Effector memory CD8-positive, alpha-beta T cell (primary cell): ENCODE measurements at places on chromosomes 7 and 10.

- no peaks in the 10 kb centered on the region for H3K27me3 ChIP-seq
- no peaks in the 10 kb centered on the region for H3K4me1 ChIP-seq
- no peak overlapping the region for H3K27ac ChIP-seq
- no peaks in the 10 kb centered on the region for H3K36me3 ChIP-seq
- DNase-seq = no peak
- no peak overlapping the region for H3K4me3 ChIP-seq
These were observed 146.3 kb downstream of the MALRD1 start for GRCh38 chr10:19194866-19195265.

- no peaks in the 10 kb centered on the region for H3K27me3 ChIP-seq
- H3K36me3 ChIP-seq = peaks cover 2% of the 10 kb centered on the region
- no peak overlapping the region for H3K4me3 ChIP-seq
- H3K27ac ChIP-seq = peak overlapping the region; percentile 62
- peaks cover 53% of the 10 kb centered on the region for H3K4me1 ChIP-seq
- no peak for DNase-seq
These were observed 5.9 kb downstream of the VPS41 start for GRCh38 chr7:38903057-38903456.

DNA sequence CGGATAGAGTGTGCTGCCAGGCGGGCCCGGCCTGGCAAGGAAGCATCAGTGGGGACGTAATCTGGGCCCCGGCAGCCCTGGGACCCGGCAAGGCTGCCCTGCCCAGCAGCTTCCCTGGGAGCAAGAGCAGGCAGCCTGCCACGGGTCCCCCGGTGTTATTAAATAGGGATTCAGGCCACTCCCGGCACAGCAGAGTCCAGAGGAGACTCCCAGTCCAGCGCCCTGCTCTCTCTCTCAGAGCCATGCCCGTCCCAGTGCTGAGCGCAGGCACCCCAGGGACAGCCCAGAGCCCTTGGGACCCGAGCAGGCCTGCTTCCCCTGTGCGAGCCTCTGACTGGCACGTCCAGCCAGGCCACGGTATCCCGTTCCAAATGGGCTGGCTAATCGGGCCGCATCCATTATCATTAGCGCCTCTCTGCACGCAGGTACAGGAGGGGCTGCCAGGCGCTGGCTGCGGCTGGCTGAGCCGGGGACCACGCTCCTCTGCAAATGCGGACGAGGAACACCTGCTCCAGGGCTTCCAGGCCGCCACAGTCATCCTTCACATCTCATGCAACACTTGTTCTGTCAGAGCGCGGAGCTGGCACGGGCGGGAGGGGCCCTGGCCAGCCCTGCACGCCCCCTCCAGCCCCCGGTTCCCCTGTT, 344.2 kb upstream of the MKI67 start:
- no peak overlapping the region for H3K4me3 ChIP-seq
- peaks cover 2% of the 10 kb centered on the region for H3K36me3 ChIP-seq
- DNase-seq = no peak
- H3K4me1 ChIP-seq = no peaks in the 10 kb centered on the region
- no peaks in the 10 kb centered on the region for H3K27me3 ChIP-seq

DNA sequence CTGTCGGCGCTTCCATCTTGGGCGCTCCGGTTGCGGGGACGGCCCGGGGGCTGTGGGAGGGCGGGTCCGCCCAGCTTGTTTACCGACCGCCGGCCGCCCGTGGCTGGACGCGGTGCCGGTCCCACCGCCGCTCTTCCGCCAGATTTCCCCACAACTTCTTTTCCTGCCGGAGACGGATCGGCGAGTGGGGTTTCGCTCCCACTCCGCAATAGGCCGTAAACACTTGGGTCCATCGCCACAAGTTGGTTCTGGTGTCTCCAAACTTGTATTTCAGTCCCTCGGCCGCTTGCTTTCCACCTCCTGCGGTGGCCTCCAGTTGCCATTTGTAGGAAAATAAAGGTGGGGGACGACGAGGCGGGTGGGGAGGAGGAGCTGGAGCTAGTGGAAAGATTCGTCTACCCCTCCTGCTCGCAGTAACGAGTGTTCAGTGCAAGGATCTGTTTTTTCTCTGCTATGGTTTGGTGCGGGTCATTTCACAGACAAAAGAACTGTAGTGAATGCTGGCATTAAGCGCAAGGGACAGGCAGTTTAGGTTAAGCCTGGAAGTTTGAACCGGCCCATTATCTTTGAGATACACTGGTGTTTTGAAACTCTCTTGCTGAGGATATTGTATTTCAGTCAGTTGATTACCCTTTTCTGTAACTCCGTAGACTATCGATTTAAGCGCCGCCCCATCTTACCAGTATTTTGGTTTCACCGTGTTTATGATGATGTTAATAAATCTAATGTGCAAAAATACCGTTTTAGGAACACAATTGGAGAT, 24.3 kb upstream of the ZRANB1 start:
- peak overlapping the region; percentile 89 for H3K4me3 ChIP-seq
- peaks cover 34% of the 10 kb centered on the region for H3K4me1 ChIP-seq
- peaks cover 14% of the 10 kb centered on the region for H3K36me3 ChIP-seq
- peak overlapping the region; percentile 95 for H3K27ac ChIP-seq

- H3K27ac ChIP-seq = no peak overlapping the region
- no peaks in the 10 kb centered on the region for H3K4me1 ChIP-seq
- no peaks in the 10 kb centered on the region for H3K36me3 ChIP-seq
- H3K4me3 ChIP-seq = no peak overlapping the region
- DNase-seq = no peak
These were observed 203.9 kb upstream of the PCLO start for GRCh38 chr7:83366629-83367028.

DNA sequence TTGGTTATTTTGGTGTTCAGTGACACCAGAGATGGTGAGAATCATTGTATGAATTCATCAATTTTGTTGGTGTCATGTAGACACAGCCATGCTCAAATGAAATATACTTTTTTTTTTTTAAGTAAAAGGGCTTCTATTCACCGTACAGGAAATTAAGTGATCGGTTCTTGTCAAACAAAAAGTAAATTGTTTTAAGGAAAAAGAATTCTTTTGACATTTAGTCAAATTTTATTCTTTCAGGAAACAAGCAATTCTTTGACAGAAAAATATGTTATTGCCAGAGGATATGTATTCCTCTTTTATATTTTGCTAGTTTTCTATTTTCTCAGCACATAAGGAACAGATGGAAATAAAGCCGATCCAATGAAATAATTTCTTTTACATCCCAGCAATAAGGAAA, 551.9 kb downstream of the MAGI2 start:
- no peak overlapping the region for H3K27ac ChIP-seq
- no peaks in the 10 kb centered on the region for H3K27me3 ChIP-seq
- no peaks in the 10 kb centered on the region for H3K36me3 ChIP-seq
- no peak overlapping the region for H3K4me3 ChIP-seq
- no peaks in the 10 kb centered on the region for H3K4me1 ChIP-seq

- H3K4me1 ChIP-seq = peaks cover 6% of the 10 kb centered on the region
- H3K4me3 ChIP-seq = no peak overlapping the region
- H3K27me3 ChIP-seq = peaks cover 25% of the 10 kb centered on the region
- DNase-seq = no peak
- no peak overlapping the region for H3K27ac ChIP-seq
These were observed 4.4 kb upstream of the WDR91 start for GRCh38 chr7:135215698-135216097.

- DNase-seq = no peak
- no peaks in the 10 kb centered on the region for H3K4me1 ChIP-seq
- H3K27me3 ChIP-seq = peaks cover 11% of the 10 kb centered on the region
- no peak overlapping the region for H3K27ac ChIP-seq
These were observed 11.7 kb upstream of the ETV1 start for GRCh38 chr7:14001139-14001538.
